Choroid plexus epithelial cell (primary cell): ENCODE measurements at places on chromosomes 4 and X.

GRCh38 chrX:105820247-105820646, 2.1 kb upstream of the NRK start:
- DNase-seq: no peak

GRCh38 chr4:117773064-117773936, 261.0 kb upstream of the NDST3 start:
- DNase-seq: no peak

GRCh38 chr4:102114118-102114630, 231.1 kb downstream of the SLC39A8 start:
- DNase-seq: peak; percentile 4

- no peak for DNase-seq
Observed at GRCh38 chrX:116881961-116882360, 419.2 kb upstream of the CT83 start.

- DNase-seq: peak; percentile 14
Observed at GRCh38 chr4:41719417-41719816, 29.1 kb downstream of the PHOX2B start.

- DNase-seq: peak; percentile 60
Observed at GRCh38 chrX:134764202-134764785, 106.0 kb upstream of the PLAC1 start.

DNA sequence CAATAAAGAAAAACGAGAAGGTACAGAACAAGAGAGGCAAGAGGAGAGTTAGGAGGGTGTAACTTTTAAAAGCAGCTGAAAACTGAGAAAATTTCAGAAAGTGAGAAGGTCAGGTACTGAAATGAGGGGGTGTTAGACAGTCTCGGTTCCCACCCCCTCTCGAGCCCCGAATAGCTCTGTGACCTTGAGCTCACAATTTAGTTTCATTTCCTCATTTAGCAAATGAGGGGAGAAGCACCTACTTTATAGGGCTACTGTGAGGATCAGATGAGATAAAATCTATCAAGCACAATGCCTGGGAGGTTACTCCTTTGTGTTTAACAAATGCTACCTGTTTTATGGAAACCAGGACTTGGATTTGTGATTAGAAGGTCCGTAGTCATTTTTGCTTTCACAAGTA, 4.9 kb downstream of the UGT8 start:
- DNase-seq: no peak

DNA sequence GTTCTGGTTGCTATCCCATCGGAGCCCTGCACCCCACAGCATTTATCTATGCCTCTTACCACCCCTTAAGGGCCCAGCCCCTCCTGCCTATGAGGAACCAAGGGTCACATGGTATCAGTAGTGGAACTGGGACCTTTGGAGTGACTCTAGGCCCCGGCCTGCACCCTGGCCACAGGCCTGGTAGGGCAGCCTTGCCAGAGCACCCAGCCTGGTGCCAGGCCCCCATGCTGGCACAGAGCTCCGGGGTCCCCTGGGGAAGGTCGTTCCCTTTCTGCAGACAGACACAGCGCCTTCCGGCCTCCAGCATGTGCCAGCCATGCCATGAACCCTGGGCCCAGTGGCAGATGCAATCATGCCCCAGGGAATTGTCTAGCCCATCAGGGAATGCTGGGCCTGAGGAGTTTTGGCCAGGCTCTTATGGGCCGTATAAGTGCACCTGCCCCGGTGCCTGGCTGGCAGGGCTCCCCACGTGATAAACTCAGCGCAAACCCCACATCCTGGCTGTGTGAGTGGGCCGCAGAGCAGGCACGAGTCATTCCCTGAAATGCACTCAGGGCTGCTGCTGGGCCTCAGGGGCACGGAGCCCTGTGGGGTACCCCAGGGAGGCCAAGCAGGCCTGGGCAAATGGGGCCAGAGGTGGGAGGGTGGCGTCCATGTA, 19.8 kb upstream of the ADD1 start:
- no peak for DNase-seq

- DNase-seq: peak; percentile 38
Observed at GRCh38 chrX:15299941-15300851, 15.2 kb downstream of the ASB11 start.

GRCh38 chr4:143140696-143141095, 44.0 kb upstream of the USP38 start:
- no peak for DNase-seq

DNA sequence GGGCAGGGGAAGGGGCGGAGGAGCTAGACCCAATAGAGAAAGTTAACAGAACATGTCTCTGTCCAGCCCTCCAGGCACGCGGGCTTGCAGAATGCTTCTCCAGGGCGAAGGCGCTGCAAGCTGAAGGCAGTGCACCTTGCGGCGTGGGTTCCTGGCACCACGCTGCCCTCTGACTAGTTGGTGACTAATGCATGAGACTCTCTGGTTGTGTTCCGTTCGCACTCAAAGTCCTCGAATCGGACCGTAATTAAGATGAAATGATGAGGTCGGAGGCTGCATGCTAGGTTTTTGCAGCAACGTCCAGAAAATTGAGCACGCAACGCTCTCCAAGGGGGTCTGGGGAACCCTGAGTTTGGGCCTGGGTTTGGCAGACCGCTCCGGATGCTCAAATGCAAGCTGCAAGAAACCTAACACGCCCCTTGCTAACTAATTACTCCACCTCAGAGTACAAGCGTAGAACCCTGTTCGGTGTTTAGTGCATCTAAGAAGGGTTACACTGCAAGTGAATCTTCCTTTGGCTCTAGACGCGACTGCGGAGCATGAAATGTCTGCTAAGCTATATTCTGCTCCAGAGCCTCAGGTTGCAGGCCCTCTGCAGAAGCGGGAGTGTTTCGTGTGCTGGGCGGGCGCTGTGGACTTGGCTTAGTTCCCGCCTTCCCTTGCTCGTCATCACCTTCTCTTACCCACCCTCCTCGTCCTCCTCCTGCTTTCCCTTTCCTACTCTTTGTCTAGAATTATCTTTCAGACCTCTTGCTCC, 57.1 kb upstream of the NKAP start:
- DNase-seq: peak; percentile 5

GRCh38 chr4:89531932-89532640, 224.5 kb upstream of the GPRIN3 start:
- DNase-seq: no peak

GRCh38 chrX:46279214-46279924, 265.9 kb downstream of the ZNF674 start:
- no peak for DNase-seq

- DNase-seq: no peak
Observed at GRCh38 chrX:38214551-38215531, 5.8 kb downstream of the SRPX start.

DNA sequence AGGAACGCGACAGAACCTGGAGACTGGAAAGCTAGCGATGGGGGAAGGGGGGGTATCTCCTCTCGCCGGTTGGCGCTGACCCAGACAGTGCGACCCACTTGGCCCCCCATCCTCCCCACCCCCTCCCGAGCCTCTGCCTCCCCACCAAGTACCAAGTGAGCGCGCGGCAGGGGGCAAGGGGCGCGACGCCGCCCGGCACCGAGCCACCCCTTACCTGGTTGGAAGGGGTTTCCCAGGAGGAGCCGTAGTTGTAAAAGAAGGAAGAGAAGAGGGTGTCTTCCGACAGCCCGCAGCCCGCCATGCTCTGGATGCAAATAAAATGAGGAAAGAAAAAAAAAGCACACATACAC, 112.2 kb downstream of the DHX15 start:
- DNase-seq: no peak

DNA sequence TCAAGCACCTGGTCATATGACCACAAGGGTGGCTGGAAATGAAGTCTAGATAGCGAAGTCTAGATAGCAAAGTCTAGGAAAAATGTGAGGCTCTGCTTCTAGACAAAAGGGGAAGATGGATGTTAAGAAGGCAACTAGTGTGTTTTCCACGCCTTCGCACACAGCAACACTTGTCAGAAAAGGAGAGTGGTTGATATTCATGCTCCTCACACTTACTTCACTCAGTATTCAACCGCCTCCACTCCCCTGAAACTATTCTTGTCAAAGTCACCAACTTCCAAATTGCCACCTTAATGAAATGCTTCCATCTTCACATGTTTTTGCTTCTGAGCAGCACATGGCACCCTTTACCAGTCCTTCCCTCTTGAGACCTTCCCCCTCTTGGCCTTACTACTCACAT, 27.7 kb upstream of the DCLK2 start:
- no peak for DNase-seq

- no peak for DNase-seq
Observed at GRCh38 chr4:83250687-83251446, 33.7 kb downstream of the COQ2 start.

DNA sequence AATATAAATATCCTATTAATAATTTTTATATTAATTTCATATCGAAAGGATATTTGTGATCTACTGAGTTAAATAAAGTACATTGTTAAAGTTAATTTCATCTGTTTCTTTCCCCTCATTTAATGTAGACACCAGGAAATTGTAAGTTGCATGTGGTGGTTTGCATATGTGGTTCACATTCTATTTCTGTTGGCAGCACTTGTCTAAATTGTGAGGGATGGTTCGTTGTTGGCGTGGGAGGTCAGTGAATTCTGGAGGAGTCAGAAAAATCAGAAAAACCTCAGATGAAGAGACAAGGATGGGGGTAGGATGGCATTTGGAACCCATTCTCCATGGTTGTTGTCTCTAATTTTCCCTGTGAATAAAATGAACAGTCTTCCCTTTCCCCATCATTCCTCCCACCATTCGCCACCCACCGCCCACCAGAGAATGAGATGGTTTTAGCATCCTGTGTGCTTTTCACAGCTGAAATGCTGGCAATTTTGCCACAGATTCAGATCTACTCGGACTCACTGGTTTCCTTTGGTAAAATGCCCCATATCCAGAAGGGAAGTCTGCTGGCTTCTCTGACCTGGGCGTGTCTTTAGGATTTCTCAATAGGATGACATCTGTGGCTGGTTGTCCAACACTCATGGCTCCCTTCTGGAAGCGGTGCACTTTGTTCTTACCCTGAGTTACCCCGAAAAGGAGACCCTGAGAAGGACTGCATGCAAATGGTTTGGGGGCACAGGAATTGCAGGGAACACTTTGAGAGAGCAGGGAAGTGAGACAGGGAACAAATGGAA, 52.3 kb downstream of the LGI2 start:
- no peak for DNase-seq

GRCh38 chr4:1519787-1520661, 113.8 kb upstream of the NKX1-1 start:
- no peak for DNase-seq

DNA sequence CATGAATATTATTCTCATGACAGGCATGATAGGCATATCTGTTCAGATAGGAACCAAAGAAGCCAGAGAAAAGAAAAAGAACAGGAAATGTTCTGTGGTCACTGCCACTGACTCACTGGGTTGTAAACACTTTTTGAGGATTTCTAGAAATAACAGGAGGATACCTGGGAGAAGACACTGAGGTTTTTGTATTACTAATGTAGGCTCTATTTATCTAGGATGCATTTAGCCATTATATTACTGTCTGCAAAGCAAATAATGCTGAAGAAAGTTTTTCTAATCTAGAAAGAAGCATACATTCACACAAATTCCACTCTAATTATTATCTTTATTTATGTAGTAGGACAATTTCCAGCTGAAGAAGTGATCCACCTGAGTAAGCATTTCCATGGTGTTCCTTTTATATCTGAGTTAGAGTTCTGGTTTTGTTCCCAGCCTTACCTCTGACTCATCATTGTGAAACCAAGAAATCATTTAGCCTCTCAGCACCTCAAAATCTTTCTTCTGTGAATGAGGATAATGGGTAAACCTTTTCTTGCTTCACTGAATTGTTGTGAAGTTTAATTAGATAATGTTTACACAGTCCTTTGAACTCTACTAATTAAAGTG, 40.2 kb upstream of the EPGN start:
- DNase-seq: peak; percentile 79

- peak; percentile 68 for DNase-seq
Observed at GRCh38 chr4:153393397-153393796, 48.9 kb downstream of the MND1 start.

DNA sequence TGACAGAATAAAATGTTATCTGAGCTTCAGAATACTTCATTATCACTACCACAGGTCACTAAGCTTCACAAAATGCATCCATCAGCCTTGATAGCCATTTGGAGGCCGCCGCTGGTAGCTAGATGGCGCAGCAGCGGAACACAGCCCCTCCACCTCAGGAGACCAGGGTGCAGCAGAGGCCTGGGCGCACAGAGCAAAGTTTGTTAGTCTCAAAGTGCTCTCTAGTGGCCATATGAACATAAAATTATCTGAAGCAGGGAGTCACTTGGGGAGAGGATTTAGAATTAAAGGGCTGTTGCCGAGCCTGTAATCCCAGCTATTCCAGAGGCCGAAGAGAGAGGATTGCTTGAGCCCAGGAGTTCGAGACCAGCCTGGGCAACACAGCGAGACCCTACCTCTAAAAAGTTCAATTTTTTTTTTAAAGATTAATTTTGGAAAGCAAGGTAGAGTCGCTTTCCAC, 8.1 kb upstream of the DCTD start:
- DNase-seq: peak; percentile 90

DNA sequence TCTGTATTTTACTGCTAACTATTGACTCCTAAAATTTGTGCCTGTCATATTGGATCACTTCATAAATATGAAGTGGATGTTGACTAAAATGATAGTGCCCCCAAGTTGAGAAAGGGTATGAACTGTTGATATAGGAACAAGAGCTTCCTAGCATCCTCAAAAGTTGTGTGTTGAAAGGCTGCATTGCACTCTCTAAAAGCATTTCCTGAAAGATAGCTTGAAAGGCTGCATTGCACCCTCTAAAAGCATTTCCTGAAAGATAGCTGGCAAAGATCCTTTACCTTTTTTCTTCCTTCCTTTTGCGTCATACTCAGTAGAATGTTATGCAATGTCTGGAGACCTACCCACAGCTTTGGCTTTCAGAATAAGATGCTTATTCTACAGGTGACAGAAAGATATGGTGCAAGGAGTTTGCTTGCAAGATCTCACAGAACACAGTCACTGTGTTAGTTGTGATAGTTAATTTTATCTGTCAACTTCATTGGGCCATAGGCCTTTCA, 274.6 kb upstream of the GALNTL6 start:
- peak; percentile 1 for DNase-seq

DNA sequence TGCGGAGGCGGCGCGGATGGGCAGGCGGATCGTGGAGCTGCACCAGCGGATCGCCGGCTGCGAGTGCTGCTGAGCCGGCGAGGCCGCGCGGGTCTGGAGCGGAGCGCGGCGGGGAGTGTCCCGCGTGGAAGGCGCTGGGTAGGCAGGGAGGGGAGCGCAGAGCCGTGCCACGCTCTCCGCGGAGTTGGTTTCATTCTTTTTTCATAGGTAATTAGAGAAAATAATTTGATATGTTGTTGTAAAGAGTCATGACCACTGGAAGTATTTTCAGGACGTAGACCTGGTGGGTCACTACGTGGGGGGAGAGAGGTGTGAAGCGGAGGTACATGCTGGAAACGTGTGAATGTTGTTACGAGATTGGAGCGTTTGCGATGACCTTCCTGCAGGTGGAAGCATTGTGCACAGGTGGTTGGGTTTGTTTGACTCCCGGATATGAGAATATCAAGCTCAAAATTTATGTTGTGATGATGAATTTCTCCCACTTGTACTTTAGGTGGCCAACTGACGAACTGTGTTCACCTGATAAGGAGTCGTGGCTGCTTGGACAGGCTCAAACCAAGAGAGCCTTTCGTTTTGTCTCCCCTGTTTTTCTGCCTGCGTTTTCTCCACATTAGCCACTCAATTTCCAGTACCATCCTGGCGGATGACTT, 19.1 kb upstream of the S100P start:
- DNase-seq: peak; percentile 61
